ENCODE measurements at places on chromosomes 3 and 15. TPM values are rescaled to one million over a fixed set of nuclear protein-coding genes. Genes with fewer than 3 reads are reported as not detected.

The AADACL2 gene
- total RNA-seq: not detected

DNA sequence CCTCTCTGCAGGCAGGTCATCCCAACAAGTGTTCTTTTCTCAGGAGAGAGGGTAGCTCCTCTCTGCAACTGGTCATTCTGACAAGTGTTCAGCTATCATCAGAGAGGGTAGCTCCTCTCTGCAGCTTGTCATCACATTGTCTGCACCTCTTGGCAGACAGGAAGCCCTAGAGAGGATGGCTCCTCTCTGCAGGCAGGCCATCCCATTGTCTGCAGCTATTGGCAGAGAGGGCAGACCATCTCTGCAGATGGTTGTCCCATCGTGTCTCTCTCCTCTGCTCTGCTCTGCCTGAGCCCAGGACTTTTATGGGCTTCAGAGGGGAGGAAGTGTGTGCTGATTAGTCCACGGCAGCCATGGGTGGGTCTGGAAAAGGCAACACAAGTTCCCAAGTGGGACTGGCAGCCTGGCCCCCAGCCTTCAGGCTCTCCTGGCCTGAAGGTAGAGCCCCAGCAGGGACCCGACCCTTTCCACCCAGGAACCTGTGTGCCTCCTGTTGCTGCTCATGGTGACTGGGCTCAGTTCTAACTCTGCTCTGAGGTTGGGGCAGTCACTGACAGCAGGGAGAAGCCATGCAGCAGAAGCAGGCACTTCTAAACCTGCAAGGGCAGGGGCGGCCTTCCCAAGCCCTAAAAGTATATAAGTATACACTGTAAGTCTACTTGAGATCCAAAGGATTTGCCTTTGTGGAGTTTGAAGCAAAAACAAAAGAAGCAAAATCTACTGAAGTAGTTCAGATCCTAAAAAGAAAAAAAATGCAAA, 637.9 kb downstream of the PLOD2 start:
- no peak overlapping the region for H3K4me3 ChIP-seq
- H3K36me3 ChIP-seq: no peaks in the 10 kb centered on the region
- H3K27me3 ChIP-seq: no peaks in the 10 kb centered on the region
- H3K4me1 ChIP-seq: no peaks in the 10 kb centered on the region
- no peak for DNase-seq
- H3K27ac ChIP-seq: no peak overlapping the region

DNA sequence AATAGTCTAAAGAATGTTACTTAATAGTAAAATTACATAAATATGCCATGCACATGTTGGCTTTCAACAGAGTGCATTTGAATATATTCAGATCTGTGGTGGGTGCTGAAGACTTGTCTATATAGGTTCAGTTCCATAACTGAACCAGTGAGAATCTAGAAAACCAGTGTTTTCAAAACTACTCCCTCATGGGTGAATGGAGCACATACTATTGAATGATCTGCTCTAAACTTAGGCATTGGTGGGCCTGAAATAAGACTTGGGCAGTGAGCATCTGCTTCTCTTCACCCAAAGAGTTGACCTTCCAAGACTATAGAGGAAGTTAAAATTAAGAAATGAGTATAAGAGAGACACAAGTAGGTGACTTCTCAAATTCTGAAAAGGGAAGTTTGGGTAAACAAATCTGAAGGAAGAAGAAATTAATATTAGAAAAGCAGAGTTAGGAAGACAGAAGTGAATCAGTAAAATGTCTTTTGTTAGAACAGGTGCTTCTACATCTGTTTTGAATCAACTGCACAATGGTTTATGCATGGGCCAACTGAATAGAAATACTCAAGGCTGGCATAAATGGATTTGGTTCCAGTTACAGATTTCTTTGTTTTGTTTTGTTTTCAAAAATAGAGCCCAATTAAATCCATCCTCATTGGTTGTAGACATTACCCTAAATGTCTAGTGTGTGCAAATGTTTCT, 19.3 kb downstream of the ALCAM start:
- H3K4me1 ChIP-seq: no peaks in the 10 kb centered on the region
- H3K36me3 ChIP-seq: no peaks in the 10 kb centered on the region
- H3K27me3 ChIP-seq: no peaks in the 10 kb centered on the region
- no peak overlapping the region for H3K4me3 ChIP-seq
- H3K27ac ChIP-seq: no peak overlapping the region

The GP9 gene
- not detected for total RNA-seq

- no peak overlapping the region for H3K27ac ChIP-seq
- H3K4me3 ChIP-seq: no peak overlapping the region
- H3K4me1 ChIP-seq: peaks cover 16% of the 10 kb centered on the region
- H3K36me3 ChIP-seq: no peaks in the 10 kb centered on the region
Measured at GRCh38 chr15:71628988-71629770, 181.2 kb upstream of the NR2E3 start.

DNA sequence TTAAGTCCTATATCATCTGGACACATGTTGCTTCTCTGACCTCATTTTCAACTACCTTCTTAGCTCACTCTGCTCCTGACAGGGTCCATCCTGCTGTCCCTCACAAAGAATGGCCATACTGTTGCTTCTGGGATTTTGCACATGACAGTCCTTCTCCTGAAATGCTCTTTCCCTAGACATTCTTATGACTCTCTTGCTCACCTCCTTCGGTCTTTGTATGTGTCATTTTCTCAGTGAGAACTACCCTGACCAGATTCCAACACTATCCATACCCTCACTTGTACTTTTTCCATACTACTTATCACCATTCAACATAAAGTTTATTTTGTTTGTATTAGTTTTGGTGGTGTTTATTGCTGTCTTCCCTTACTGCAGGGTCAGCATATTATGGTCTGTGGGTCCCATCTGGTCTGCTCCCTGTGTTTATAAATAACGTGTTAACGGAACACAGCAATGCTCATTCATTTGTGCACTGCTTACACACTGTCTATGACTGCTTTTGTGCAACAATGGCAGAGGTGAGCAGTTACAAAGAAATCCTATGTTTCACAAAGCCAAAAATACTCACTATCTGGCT, 159.5 kb downstream of the SPATA16 start:
- H3K4me1 ChIP-seq: peaks cover 10% of the 10 kb centered on the region
- H3K27me3 ChIP-seq: no peaks in the 10 kb centered on the region
- H3K36me3 ChIP-seq: no peaks in the 10 kb centered on the region
- no peak overlapping the region for H3K27ac ChIP-seq
- no peak for DNase-seq

The PRSS50 gene
- total RNA-seq: 0.23 TPM

GRCh38 chr3:148582126-148582525, 115.6 kb upstream of the AGTR1 start:
- H3K27ac ChIP-seq: no peak overlapping the region
- no peak overlapping the region for H3K4me3 ChIP-seq
- H3K4me1 ChIP-seq: no peaks in the 10 kb centered on the region
- no peak for DNase-seq
- H3K36me3 ChIP-seq: no peaks in the 10 kb centered on the region

DNA sequence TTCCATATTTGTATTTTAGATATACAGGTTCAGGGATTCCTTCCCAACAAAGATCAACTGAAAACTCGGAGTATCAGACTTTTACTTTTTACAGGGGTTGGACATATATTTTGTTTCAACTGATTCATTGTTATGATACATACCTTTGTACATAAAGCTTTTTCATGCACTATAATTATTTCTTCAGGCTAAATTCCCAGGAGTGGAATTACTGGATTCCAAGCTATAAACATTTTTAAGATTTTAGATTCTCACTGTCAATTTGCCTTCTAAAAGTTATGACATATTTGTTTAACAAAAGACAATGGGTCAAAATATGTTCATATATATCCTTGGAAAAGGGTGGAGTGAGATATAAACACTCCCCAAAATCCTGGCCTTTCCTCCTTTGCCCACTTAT, 449.0 kb downstream of the PDCD6IP start:
- H3K4me3 ChIP-seq: no peak overlapping the region
- DNase-seq: no peak
- no peaks in the 10 kb centered on the region for H3K4me1 ChIP-seq
- no peaks in the 10 kb centered on the region for H3K27me3 ChIP-seq

DNA sequence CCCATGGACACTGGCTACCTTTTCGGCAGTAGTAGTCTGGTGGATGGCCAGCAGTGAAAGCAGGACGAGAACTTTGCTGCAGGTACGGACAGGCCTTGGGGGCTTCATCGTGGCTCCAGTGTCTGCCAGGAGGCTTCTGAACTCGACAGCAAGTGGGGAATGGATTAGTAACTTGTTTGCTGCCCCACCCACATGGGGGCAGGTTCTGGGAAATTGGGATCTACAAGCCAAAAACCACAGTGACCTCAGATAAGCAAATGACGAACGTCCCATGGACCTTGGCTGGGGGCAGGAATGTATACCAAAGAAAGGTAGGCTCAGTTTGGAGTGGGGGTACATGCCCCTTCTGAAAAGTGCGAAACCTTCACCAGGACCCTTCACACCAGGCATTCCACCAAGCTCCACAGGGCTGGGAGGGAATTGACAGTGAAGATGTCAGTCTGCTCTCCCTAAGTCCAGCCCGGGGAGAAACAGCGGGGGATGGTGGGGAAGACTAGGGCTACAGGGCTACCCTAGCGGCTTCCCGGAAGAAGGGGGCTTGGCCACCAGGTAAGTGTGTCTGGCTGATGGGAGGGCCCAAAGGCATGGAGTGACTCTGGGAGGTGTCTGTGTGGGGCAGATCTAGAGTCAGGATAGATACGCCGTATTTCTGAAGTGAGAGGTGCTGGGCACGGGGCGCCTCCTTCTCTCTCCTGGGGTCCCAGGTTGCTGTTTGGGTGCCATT, at the start of gene ITIH4:
TSS of gene ITIH4 (minus strand) at position 138 of the 724 bp plus-strand sequence. CDS start at position 108, 30 bp downstream.
- no peaks in the 10 kb centered on the region for H3K36me3 ChIP-seq
- peaks cover 16% of the 10 kb centered on the region for H3K4me1 ChIP-seq
- H3K27ac ChIP-seq: peak within 1 kb of the TSS; percentile 3
- no peak within 1 kb of the TSS for H3K4me3 ChIP-seq
- H3K27me3 ChIP-seq: no peaks in the 10 kb centered on the region

DNA sequence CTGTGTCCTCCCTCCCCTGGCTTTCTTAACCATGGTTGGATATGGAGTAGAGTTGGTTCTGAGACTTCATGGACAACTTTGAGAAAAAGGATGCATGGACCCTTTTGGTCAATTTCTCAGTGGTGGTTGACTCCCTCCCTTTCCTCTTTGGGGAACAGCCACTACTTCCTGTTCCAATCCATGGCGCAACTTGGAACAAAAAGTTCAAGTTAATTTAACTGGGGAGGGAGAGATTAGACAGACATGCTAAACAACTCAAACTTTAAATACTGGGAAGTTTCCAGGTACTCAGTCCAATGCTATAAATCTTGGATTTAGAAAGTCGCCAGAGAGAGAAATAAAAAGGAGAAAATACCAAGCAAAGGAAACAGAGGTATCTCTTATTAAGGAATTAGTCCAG, 202.2 kb downstream of the PDZRN3 start:
- no peak overlapping the region for H3K4me3 ChIP-seq
- no peaks in the 10 kb centered on the region for H3K27me3 ChIP-seq
- peaks cover 15% of the 10 kb centered on the region for H3K4me1 ChIP-seq

- no peaks in the 10 kb centered on the region for H3K27me3 ChIP-seq
- no peak for DNase-seq
- no peaks in the 10 kb centered on the region for H3K4me1 ChIP-seq
Measured at GRCh38 chr3:170128977-170129431, 52.5 kb downstream of the PHC3 start.

- H3K4me3 ChIP-seq: no peak overlapping the region
- no peak for DNase-seq
- H3K27ac ChIP-seq: no peak overlapping the region
- H3K4me1 ChIP-seq: peaks cover 10% of the 10 kb centered on the region
- H3K36me3 ChIP-seq: no peaks in the 10 kb centered on the region
- H3K27me3 ChIP-seq: no peaks in the 10 kb centered on the region
Measured at GRCh38 chr3:29475854-29476253, 195.0 kb downstream of the RBMS3 start.

Data from heart right ventricle (tissue), 16 donors.